ENCODE measurements at places on chromosomes 5 and 9.
A peak's percentile ranks its signal among the peaks of the same experiment; 100 is the strongest.

- DNase-seq: no peak
Observed at GRCh38 chr9:110429453-110429852, 91.8 kb upstream of the TXNDC8 start.

DNA sequence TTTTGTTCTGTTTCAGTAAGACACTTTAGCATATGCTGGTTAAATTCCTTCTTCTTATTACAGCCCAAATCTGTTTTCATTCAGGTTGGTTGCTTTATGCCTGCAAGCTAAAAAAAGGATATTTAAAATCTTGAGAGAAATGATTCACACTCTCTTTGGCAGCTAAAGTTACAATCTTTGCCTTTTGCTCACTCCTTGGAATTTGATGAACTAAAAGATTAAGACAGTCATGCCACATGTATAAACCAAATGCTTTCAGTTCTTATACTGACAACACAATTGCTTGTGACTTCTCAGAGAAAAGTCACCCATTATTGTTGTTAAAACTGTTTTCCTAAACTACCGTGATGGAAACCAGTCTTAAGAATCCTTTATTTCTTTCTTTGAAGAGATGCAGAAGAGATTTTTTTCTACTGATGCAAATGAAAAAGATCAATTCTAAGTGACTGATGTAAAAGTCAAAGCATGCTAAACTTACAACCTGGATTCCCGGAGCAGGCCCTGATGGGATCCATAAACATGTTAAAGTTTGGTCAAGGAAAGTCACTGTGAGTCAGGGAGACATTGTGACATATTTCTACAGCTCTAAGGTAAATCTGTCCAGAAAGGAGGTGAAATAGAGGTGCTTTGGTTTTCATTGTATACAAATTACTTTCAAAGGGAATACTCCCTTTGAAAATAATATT is 144.2 kb upstream of the CDH10 start:
- DNase-seq: no peak

DNA sequence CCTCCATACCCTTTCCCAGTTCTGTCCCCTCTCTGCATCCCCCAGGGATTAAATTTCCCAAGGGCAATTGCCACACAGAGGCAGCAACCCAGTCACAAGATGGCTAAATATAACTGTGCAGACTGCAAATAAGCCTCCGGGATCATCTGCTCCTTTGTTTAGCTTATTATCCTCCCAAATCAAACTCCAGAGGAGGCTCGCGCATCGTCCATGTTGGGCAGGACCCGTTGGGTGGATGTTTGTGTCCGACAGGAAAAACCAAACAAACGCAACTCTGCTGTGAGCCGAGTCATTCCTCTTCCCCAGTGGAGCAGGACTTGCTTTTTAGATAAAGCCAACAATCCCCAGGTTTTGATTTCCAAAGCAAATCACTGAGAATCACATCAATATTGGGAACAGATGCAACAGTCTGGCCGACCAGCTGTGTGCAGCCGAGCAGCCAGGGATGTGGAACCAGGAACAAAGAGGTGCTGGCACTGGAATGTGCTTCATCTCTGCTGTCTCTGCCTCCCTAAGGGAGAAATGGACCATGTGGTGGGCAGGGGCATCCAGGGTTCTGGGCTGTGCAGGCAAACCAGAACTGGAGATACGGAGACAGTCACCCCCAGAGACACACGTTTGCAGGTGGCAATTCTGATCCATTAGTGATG is 89.8 kb downstream of the PTTG1 start:
- no peak for DNase-seq

DNA sequence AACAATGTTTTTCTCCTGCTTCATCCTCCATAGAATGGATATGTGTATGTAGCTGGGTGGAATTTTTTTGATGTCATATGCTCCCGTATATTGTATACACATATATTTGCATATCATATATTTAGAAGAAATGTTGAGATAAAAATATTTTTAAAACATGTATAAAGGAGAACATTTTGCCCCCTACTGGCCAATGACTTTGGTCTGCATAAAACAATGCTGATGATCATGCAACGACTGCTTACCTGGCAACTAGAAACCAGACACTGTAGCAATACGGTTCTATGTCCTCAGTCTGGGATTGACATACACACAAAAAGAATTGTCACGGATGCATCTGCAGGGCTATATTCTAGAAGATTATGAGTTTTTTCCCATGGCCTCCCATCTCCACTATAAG is 503.6 kb downstream of the ELAVL2 start:
- DNase-seq: peak; percentile 4

- no peak for DNase-seq
Observed at GRCh38 chr5:43926923-43927322, 323.9 kb downstream of the NNT start.

Measured in urothelium cell line (cell line).